Colonic mucosa (tissue), 4 donors: ENCODE measurements at places on chromosomes 5 and 9. TPM values are rescaled to one million over a fixed set of nuclear protein-coding genes. Genes with fewer than 3 reads are reported as not detected.
A peak's percentile ranks its signal among the peaks of the same experiment; 100 is the strongest.

Gene NIPSNAP3A
- total RNA-seq = 25.4 TPM

Gene TRIM36
- 26.9 TPM for total RNA-seq

Gene CATSPER3
- 0.85 TPM for total RNA-seq

- no peaks in the 10 kb centered on the region for H3K27me3 ChIP-seq
- peak; percentile 42 for DNase-seq
- H3K36me3 ChIP-seq = no peaks in the 10 kb centered on the region
- H3K4me3 ChIP-seq = no peak overlapping the region
These were observed 73.0 kb downstream of the C9orf85 start for GRCh38 chr9:71984403-71984802.

DNA sequence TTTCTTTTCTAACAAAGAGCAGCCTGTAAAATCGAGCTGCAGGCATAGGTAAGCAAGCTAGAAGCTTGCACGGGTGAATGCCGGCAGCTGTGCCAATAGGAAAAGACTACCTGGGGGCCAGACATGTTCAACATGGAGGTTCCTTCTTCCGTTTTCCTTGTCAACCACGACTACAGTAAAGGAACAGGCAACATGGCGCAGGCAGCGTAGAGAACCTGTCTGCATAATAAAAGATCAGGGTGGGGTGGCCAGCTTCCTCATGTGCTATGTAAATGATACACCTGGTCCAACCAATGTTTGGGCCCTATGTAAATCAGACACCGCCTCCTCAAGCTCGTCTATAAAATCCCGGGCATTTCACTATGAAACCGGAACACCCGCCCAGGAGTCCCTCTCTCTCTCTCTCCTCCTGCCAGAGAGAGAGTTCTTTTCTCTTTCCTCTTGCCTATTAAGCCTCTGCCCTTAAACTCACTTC is 103.8 kb upstream of the LIFR start:
- no peak overlapping the region for H3K4me3 ChIP-seq
- no peaks in the 10 kb centered on the region for H3K36me3 ChIP-seq
- no peaks in the 10 kb centered on the region for H3K27me3 ChIP-seq
- no peaks in the 10 kb centered on the region for H3K4me1 ChIP-seq
- DNase-seq = no peak

DNA sequence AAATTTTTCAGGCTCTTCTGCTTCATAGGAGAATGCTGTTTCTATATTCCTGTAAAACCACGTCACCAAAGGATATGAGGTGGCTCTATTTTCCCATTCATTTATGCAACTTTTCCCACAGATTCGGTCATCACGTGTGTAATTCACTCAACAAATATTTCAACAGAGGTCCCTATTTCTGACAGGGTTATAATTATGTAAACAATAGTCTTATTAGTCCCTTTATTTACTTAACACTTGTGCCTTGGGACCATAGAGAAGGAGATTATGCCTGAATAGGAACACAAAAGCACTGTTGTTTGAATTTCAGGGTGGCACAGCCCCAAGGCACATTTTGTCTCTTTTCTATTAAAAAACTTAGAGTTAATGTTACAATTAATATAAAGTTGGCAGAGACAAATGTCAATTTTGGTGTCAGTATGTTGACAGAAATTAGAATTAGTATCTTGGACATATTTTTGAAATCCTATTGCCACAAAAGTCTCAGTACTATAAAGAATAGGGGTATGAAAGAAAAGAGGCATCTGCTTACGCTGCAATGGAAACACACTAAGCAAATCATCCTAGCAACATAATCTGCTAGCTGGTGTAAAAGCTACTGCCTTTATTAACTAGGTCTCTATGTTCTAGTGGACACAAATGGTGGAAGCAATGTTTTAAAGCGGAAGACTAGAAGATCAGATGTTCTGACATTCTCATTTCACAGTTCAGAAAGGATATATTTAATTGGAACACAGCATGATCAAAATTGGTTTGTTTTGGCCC is 229.1 kb upstream of the TBCA start:
- H3K4me1 ChIP-seq = no peaks in the 10 kb centered on the region
- no peak for DNase-seq
- no peaks in the 10 kb centered on the region for H3K27me3 ChIP-seq
- H3K4me3 ChIP-seq = no peak overlapping the region
- no peaks in the 10 kb centered on the region for H3K36me3 ChIP-seq

DNA sequence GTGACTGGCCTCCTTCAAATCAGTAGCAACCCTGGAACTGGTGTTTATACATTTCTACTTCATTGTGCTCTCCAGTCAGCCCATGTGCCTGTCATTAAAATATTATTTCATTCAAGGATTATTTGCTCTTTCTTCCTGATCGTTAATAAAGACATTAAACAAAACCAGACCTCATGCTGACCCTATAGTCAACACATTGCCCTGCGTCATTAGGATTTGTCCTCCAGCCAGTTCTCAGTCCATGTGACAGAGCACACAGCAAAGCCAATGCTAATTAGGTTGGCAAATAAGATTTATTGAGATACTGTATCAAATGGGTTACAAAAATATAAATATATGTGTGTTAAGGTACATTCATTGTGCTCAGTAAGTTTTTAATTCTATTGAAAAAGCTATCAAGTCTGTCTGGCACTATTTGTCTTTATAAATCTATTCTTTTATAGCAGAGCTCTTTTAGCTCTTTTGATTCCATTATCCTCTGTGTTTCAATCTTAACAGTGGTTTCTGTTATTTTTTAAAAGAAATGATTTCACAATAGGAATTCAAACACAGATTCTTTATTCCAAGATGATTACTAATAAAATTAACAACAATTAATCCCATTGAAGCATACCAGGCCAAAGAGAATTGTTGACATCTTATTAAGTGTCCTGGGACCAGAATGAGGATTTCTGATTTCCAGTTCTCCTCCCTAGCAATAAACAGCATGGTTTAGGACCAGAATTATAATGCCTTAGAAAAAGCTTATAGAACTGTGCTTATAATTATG is 209.4 kb upstream of the RGMB start:
- no peaks in the 10 kb centered on the region for H3K4me1 ChIP-seq
- DNase-seq = no peak
- no peak overlapping the region for H3K4me3 ChIP-seq
- H3K27ac ChIP-seq = no peak overlapping the region
- H3K36me3 ChIP-seq = no peaks in the 10 kb centered on the region
- no peaks in the 10 kb centered on the region for H3K27me3 ChIP-seq

DNA sequence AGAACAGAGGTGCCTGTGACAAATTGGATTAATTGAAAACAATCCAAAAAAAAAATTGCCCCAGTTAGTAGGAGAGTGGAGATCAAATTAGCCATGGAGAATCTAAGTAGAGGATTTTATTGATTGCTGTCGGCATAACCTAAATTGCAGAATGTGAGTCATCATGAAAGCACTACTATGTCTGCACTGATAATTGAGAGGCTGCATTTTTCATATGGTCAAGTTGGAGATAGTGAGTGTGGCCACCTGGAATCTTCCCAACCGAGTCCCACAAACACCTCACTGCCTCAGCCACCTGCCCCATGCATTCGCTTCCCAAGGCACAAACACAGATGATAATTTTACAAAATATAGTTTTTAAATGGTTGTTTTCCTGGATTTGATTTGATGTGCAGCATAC is 123.7 kb downstream of the NTRK2 start:
- no peaks in the 10 kb centered on the region for H3K27me3 ChIP-seq
- no peak for DNase-seq
- H3K27ac ChIP-seq = no peak overlapping the region
- no peaks in the 10 kb centered on the region for H3K36me3 ChIP-seq

DNA sequence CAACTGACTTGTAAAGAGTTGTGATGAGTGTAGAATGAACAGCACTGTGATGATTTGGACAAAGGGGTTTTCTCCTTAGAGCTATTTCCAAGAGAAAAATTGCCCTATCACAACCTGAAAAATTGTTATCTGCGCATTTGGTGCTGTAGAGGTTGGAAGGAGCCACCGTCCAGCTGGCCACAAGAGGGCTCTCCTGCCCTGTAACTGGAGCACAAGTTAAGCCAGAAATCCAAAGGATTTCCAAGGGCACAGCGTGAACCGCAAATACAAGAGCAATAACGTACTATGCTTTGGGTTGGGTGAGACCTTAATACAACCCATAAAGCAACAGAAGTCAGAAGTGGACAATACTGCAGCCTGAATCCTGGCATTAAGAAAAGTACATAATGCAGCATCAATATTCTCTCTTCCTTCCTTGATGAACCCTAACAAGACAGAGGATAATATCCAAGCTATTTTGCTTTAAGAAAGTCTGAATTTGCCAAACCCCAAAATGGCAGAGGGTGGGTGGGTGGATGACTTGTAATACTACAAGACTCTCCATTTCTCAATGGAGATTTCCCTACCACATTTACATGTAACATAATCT is 56.8 kb upstream of the SMIM32 start:
- no peak overlapping the region for H3K27ac ChIP-seq
- no peaks in the 10 kb centered on the region for H3K27me3 ChIP-seq

DNA sequence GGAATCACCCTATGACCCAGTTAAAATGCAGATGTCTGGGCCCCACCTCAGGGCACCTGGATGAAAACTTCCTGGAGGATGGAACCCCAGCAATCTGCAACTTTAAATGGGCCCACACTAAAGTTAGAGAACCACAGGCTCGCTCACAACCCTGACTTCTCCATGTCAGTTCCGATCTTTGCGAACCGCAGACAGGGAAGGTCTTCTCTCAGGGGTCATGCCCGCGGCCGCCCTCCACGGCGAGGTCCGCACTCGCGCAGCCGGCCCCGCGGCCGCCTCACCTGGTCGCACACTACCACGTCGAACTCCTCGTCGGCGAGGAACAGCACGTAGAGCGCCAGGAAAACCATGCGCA is 499 bp downstream of the ALG2 start:
- DNase-seq = no peak
- H3K27ac ChIP-seq = peak overlapping the region; percentile 81
- H3K4me3 ChIP-seq = peak overlapping the region; percentile 85
- H3K4me1 ChIP-seq = peaks cover 13% of the 10 kb centered on the region
- H3K36me3 ChIP-seq = no peaks in the 10 kb centered on the region

- H3K36me3 ChIP-seq = no peaks in the 10 kb centered on the region
- H3K27ac ChIP-seq = no peak overlapping the region
- DNase-seq = no peak
- no peak overlapping the region for H3K4me3 ChIP-seq
- H3K4me1 ChIP-seq = no peaks in the 10 kb centered on the region
- no peaks in the 10 kb centered on the region for H3K27me3 ChIP-seq
These were observed 91.1 kb downstream of the TARS1 start for GRCh38 chr5:33531824-33532223.
